ENCODE measurements at places on chromosomes 3 and 15. TPM values are rescaled to one million over a fixed set of nuclear protein-coding genes. Genes with fewer than 3 reads are reported as not detected.

The DMXL2 gene
- total RNA-seq, result 5.5 TPM

DNA sequence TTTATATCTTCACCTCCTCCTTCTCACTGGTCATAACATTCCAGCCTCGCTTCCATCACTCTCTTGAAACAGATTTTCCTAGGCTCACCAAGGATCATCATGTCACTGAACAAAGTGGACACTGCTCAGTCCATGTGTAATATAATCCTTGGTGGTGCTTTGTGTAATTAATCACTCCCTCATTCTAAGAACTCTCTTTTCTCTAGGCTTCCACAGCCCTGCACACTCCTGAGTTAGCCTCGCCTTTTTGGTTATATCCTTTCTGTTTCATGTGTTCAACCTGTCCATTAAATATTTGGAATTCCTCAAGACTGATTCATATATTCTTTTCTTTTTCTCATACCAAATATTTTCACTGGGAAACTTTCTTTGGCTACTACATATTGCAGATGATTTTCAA is 440.8 kb downstream of the PYDC2 start:
- no peak for DNase-seq
- H3K27me3 ChIP-seq, result no peaks in the 10 kb centered on the region
- no peak overlapping the region for H3K4me3 ChIP-seq

- H3K27me3 ChIP-seq, result no peaks in the 10 kb centered on the region
- no peak for DNase-seq
- peaks cover 12% of the 10 kb centered on the region for H3K36me3 ChIP-seq
- no peak overlapping the region for H3K4me3 ChIP-seq
- H3K4me1 ChIP-seq, result no peaks in the 10 kb centered on the region
These were observed 23.5 kb upstream of the SQOR start for GRCh38 chr15:45611305-45611704.

DNA sequence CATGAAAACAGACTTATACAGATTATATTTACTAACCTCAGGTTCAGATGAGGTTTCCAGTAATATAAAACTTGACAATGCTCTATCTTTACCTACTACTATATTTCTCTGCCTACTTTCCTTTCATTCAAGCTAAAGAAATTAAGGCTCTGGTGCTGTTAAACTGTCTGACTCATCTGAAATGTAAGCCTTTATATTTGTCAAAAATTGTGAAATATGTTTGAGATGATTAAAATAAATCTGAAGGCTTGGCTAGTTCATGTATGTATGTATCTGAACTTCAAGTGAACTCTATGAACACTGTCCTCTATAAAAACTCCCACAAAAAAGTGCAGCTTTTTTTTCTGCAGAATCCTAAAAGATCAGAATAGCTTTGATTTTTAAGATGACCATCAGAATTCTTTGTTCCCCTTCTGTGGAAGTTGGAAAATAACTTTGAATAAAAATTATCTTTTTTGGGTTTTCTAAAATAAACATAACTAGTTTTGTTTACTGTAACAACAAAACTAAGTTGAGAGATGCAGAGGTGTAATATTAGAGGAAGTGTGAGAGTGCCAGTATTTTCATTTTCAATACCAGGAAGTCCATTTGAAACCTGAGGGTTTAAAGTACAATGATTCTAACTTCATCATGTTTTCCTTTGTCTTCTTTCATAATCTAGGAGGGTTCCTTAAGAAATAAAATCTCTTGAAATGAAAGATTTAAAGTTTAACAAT is 42.2 kb downstream of the ILDR1 start:
- H3K27me3 ChIP-seq, result no peaks in the 10 kb centered on the region
- no peak for DNase-seq
- no peak overlapping the region for H3K4me3 ChIP-seq
- no peaks in the 10 kb centered on the region for H3K36me3 ChIP-seq

DNA sequence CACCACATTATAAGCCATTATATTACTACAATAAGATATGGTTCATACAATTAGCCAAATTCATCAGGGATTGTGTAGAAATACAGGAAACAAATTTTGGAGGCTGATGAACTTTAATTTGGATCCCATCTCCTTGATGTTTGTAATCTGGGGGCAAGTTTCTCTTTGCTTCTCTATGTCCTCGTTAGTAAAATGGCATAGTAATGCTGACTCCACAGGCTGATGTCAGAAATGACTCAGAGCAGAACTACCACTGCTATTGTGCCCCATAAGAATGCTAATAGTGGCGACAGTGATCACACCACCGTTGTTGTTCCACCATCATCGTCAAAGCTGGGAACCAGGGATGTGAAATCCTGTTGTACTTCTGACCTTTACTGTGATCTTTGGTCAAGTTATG is 722.3 kb upstream of the LMCD1 start:
- H3K4me1 ChIP-seq, result no peaks in the 10 kb centered on the region
- no peak overlapping the region for H3K27ac ChIP-seq
- no peak overlapping the region for H3K4me3 ChIP-seq
- DNase-seq, result no peak
- no peaks in the 10 kb centered on the region for H3K27me3 ChIP-seq

DNA sequence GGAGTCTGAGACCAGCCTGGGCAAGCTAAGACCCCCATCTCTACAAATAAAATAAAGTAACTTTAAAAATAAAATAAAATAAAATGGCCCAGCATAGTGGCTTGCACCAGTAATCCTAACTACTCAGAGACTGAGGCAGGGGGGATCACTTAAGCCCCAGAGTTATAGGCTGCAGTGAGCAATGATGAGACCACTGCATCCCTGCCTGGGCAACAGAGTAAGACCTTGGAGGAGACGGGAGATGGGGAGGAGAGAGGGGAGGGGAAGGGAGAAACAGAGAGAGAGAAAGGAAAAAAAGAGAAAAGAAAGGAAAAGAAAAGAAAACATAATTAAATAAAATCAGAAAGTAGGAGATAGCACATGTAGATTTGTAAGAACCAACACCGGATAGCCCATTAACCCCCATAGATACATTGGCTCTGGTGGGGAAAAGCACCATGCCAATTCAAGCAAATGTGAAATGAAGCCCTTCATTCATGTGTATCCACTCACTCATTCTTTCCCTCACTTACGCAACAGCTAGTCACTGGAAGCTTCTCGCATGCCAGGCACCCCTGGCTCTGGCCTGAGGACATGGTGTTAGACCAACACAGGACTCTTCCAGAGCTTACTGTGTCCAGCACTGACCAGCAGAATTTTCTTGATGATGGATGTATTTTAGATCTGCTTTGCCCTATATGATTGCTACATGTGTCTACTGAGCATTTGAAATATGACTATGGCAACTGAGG is 183.2 kb downstream of the MAGI1 start:
- no peak overlapping the region for H3K4me3 ChIP-seq
- DNase-seq, result no peak
- no peaks in the 10 kb centered on the region for H3K36me3 ChIP-seq
- H3K27me3 ChIP-seq, result no peaks in the 10 kb centered on the region
- no peaks in the 10 kb centered on the region for H3K4me1 ChIP-seq

The CFAP91 gene
- total RNA-seq, result not detected

DNA sequence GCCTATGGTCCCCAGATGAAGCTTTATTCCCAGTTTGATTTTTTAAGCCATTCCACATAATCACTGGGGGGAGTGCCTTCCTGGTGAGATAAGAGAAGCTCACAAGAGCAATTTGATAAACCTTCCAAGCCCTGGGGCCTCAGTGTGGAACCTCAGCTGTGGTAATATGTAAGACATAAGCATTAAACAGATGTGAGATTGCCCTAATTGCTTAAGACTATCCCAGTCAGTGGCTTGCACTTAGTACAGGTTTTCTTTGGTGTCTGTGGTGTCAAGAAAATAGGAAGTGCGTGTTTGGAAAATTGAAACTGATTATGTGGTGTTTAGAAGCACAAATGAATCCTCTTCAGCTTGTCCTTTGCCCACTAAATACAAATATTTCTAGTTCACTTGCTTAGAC is 54.3 kb downstream of the LRRN1 start:
- H3K4me3 ChIP-seq, result no peak overlapping the region
- no peaks in the 10 kb centered on the region for H3K27me3 ChIP-seq
- H3K27ac ChIP-seq, result no peak overlapping the region
- no peaks in the 10 kb centered on the region for H3K4me1 ChIP-seq
- no peaks in the 10 kb centered on the region for H3K36me3 ChIP-seq
- DNase-seq, result no peak

DNA sequence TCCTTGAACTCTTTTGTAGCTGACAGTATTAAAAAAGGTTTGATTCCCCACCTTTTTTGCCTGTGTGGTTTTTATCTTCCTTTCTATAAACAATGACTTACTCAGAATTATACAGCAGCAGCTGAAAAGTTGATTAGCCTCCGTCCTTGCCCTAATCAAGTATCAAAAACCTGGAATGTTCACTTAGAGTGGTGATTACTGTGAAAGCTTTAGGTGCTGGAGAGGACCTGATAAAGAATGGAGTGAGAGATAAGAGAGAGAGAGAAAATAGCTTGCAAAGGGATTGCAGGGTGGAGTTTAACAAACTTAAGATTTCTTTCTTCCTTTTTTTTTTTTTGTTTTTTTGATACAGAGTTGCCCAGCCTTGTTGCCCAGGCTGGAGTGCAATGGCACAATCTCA is 6.7 kb downstream of the CGNL1 start:
- no peak for DNase-seq
- H3K36me3 ChIP-seq, result no peaks in the 10 kb centered on the region
- no peak overlapping the region for H3K27ac ChIP-seq
- H3K27me3 ChIP-seq, result peaks cover 24% of the 10 kb centered on the region

DNA sequence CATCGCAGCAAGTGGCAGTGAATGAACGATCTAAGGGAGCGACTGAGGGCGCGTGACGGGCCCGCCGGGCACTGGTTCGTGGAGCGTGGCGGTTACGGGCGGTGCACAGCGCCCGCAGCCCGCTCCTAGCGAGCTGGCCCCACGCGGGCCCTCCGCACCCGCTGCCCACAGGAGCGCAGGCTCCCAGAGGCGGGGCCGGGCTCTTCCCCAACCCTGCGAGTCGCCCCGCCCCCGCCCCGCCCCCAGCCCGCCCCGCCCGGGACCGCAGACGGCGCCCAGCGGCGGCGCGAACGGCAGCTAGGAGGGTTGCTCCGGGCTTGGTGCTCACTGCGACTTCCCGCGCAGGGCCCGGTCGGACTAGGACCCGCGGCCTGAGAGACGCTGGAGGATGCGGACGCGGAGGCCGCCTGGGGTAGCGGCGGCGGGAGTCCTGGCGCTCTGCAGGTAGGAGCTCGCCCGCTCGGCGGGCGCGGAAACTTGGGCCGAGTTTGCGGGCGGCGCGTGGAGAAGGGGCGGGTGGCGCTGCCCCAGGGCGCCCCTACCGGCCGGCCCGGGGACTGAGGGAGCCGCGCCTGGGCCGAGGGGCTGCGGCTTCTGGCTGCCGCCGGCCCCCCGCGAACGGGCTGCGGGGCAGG is at the start of gene C15orf39:
Gene C15orf39 (plus strand): TSS at position 267 of the 635 bp plus-strand sequence. CDS start 4,167 bp downstream, outside the sequence.
- H3K27ac ChIP-seq, result peak within 1 kb of the TSS; percentile 44
- H3K4me3 ChIP-seq, result peak within 1 kb of the TSS; percentile 73
- H3K27me3 ChIP-seq, result no peaks in the 10 kb centered on the region
- H3K36me3 ChIP-seq, result peaks cover 9% of the 10 kb centered on the region

GRCh38 chr3:112149136-112149535 is 16.1 kb upstream of the GCSAM start:
- no peaks in the 10 kb centered on the region for H3K4me1 ChIP-seq
- DNase-seq, result no peak

- H3K27me3 ChIP-seq, result no peaks in the 10 kb centered on the region
- no peak for DNase-seq
- peaks cover 4% of the 10 kb centered on the region for H3K36me3 ChIP-seq
- no peak overlapping the region for H3K4me3 ChIP-seq
- H3K4me1 ChIP-seq, result peaks cover 20% of the 10 kb centered on the region
These were observed 23.1 kb downstream of the STIMATE start for GRCh38 chr3:52874160-52874701.

DNA sequence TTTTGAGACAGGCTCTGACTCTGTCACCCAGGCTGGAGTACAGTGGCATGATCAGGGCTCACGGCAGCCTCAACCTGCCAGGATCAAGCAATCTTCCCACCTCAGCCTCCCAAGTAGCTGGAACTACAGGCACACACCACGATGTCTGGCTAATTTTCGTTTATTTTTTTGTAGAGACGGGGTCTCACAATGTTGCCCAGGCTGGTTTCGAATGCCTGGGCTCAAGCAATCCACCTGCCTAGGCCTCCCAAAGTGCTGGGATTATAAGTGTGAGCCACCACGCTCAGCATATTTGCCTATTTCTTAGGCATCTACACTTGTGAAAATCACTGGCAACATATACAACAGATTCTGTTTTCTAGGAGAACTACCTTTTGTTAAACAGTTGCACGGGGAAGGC is 16.9 kb downstream of the MYO1E start:
- H3K27me3 ChIP-seq, result peaks cover 4% of the 10 kb centered on the region
- no peak overlapping the region for H3K4me3 ChIP-seq
- peaks cover 7% of the 10 kb centered on the region for H3K4me1 ChIP-seq
- H3K36me3 ChIP-seq, result no peaks in the 10 kb centered on the region

- DNase-seq, result no peak
- H3K4me3 ChIP-seq, result no peak overlapping the region
- H3K27me3 ChIP-seq, result no peaks in the 10 kb centered on the region
- H3K27ac ChIP-seq, result no peak overlapping the region
These were observed 66.3 kb upstream of the SLC6A6 start for GRCh38 chr3:14335774-14336748.

The MOBP gene
- not detected for total RNA-seq

DNA sequence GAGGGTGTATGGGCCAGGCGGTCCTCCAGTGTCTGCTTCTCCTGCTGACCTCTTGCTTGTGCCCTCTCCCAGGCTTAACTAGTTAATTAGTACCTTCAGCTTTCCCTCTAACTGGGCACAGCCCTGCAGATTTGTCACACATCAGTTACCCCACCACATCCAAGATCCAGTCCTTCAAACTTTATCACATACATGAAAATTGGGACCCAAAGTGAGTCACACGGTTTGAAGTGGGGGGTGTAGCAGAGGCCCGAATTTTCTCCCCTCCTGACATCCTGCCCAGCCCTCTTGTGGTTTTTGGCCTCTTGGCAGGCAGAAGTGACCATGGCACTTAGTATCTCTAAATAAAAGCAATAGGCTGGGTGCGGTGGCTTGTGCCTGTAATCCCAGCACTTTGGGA is 3.9 kb downstream of the MAPKAPK3 start:
- no peaks in the 10 kb centered on the region for H3K27me3 ChIP-seq
- H3K27ac ChIP-seq, result peak overlapping the region; percentile 72
- no peak for DNase-seq
- peaks cover 16% of the 10 kb centered on the region for H3K36me3 ChIP-seq
- no peak overlapping the region for H3K4me3 ChIP-seq

GRCh38 chr3:74602471-74602870 is 12.0 kb downstream of the CNTN3 start:
- no peak for DNase-seq
- H3K27ac ChIP-seq, result no peak overlapping the region
- H3K36me3 ChIP-seq, result no peaks in the 10 kb centered on the region

DNA sequence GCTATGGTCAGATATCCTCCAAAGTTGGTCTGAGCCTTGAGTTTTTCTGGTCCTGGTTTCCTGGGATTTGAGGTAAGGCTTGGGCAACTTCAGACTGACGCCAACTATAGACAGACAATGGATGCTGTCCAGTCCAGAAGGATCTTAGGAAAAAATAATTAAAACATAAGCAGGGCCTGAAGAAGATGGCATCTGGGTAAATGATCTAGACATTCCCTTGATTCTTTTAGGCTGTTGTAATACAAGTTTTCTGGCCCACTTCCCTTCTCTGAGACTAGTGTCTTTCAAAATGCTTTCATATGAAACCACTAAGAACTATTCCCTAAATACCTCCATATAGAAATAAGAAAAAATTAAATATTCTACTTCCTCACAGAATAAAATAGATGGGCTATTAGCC is 47.7 kb upstream of the PLXND1 start:
- H3K4me1 ChIP-seq, result peaks cover 2% of the 10 kb centered on the region
- H3K27me3 ChIP-seq, result no peaks in the 10 kb centered on the region
- peaks cover 10% of the 10 kb centered on the region for H3K36me3 ChIP-seq
- no peak for DNase-seq
- H3K4me3 ChIP-seq, result no peak overlapping the region
- H3K27ac ChIP-seq, result no peak overlapping the region

Data from CD4-positive, alpha-beta T cell (primary cell).